ENCODE measurements at places on chromosomes 7 and 10. TPM values are rescaled to one million over a fixed set of nuclear protein-coding genes. Genes with fewer than 3 reads are reported as not detected.

The CALY gene
- total RNA-seq: 2.1 TPM

The PLPP4 gene
- total RNA-seq: 2.1 TPM

The SAMD9L gene
- 5.1 TPM for total RNA-seq

The CFAP46 gene
- total RNA-seq: 0.39 TPM

The GBX1 gene
- total RNA-seq: not detected

The CCDC172 gene
- not detected for total RNA-seq

The ARHGAP22 gene
- total RNA-seq: 9.1 TPM
